NCI-H2107 (cell line): ENCODE measurements at places on chromosomes 5 and 9.

- DNase-seq: no peak
Observed at GRCh38 chr5:161190086-161190485, 338.1 kb upstream of the ATP10B start.

GRCh38 chr5:145848854-145849253 lies 13.7 kb upstream of the PRELID2 start:
- DNase-seq: peak; percentile 7

DNA sequence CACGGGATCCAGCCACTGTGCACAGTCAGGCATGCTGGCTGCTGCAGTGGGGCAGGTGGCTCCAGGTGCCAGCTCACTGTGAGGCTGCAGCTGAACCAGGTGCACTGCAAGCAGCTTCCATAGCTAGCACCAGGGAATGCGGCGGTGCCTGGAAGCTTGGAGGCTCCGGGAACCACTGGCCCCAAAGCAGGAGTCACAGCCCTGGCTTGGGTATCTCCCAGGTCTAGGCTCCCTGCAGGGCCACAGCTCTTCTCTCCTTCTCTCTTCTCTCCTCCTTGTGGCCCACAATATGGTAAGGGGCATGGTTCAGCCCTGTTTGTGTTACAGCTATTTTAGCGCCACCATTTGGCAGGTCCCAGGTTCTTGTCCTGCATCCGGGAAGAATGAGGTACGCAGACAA lies 6.7 kb upstream of the MTMR12 start:
- no peak for DNase-seq

GRCh38 chr5:1479581-1480188 lies 34.4 kb upstream of the SLC6A3 start:
- no peak for DNase-seq

- no peak for DNase-seq
Observed at GRCh38 chr9:92807757-92808725, 43.4 kb upstream of the BICD2 start.

GRCh38 chr5:68339921-68340321 lies 124.4 kb downstream of the PIK3R1 start:
- DNase-seq: no peak

- DNase-seq: no peak
Observed at GRCh38 chr5:108361771-108362170, 20.1 kb downstream of the FBXL17 start.

DNA sequence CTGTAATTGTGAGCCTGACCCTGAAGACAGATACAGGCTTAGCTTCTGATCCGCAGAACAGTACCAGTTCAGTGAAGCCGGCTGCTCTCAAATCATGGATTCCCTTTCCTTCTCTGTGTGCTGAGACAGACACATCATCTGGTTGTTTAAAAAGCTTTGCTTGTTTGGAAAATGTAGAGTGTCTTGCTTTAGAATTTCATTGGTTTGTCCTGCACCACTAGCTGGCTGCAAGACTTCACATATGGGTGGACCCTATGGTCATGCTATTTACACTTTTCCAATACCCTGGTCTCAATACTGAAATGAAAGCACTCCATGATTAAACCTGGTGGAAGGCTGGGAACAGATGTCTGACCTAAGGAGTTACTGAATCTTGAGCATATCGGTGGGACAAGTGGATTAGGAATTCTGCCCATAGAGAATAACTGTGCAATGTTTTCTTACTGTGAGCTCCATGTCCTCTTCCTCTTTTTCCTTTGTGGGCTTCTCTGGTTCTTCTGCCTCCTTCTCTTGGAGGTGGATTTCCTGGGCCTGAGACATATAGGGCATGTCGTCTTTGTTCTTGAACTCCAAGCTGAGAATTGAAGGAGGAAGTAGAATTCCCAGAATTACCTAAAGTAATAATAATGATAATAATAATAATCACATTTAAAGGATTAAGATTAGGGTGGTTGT lies 201.1 kb upstream of the KLF9 start:
- no peak for DNase-seq

DNA sequence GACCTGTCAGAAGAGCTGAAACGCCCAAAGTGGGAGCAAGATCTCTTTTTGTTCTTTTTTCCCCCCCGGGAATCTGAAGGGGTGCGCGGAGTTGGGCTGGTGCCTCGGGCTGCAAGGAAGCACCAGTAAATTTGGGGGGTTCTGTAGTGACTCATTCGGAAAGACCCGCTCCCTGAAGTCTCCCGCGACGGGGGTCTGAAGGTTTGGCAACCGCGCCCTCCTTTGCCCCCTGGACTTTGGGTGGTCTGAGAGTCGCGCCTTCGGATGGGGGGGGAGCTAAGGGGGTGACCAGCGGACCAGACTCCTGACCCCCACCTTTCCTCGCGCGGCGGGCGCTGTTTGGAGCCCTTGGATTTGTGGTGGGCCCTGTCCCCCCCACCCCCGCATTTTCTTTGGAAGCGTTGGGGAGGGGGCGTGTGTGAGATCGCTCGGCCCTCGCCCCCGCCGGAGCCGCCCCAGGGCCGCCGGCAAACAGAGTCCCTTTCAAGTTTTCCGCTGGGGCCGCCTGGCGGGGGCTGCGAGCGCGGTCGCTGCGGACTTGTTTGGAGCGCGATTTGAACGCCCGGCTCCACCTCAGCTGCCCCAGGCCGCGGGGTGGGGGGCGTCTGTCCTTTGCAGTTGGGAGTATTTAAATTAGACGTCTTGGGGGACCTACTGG lies 2.0 kb downstream of the CXXC5 start:
- DNase-seq: no peak

GRCh38 chr5:42988568-42988967 lies 51.6 kb downstream of the ANXA2R start:
- DNase-seq: no peak

GRCh38 chr9:742914-743589 lies 98.4 kb upstream of the DMRT1 start:
- no peak for DNase-seq

DNA sequence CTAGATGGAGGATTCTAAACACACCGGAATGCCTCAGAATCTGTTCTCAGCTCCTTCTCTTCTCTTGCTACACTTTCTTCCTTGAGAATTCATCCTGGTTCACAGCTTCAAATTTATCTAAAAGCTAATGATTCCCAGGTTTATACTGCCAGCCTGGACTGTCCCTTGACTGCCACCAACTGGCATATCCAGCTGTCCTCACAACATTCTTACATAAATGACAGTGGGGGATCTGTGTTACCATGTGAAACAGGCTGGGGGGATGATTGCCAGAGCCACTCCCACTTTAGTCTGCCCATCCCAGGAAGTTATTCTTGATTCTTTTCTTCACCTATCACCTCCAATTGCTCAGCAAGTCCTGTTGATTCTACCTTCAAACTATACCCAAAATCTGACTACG lies 27.2 kb upstream of the ZFR start:
- DNase-seq: no peak

GRCh38 chr5:147552897-147553296 lies 43.0 kb upstream of the DPYSL3 start:
- no peak for DNase-seq

- no peak for DNase-seq
Observed at GRCh38 chr5:128213833-128214232, 130.3 kb downstream of the SLC12A2 start.

- DNase-seq: no peak
Observed at GRCh38 chr9:69324549-69325401, at the start of gene ENTREP1. TSS of gene ENTREP1 (plus strand) at chr9:69325215. CDS start at chr9:69325310, 95 bp downstream.

GRCh38 chr9:121958530-121958929 lies 134.6 kb downstream of the TTLL11 start:
- DNase-seq: no peak

DNA sequence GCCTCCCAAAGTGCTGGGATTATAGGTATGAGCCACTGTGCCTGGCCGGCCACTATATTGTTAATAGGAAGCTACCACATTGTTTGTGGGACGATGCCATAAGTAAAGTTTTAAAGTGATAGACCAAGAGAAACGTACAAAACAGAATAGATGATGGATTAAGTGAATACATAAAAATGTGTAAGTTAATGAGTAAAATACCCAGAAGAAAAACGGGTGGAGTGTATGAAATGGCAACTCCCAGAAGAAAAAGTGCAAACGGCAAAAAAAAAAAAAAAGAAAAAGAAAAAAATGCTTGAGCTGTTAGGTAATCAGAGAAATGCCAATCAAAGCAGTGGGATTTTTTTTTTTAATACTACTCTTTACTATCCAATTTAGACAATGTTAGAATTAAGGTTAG lies 246.0 kb downstream of the PDZD2 start:
- DNase-seq: no peak

GRCh38 chr9:113958556-113958955 lies 82.4 kb downstream of the ZNF618 start:
- DNase-seq: no peak

DNA sequence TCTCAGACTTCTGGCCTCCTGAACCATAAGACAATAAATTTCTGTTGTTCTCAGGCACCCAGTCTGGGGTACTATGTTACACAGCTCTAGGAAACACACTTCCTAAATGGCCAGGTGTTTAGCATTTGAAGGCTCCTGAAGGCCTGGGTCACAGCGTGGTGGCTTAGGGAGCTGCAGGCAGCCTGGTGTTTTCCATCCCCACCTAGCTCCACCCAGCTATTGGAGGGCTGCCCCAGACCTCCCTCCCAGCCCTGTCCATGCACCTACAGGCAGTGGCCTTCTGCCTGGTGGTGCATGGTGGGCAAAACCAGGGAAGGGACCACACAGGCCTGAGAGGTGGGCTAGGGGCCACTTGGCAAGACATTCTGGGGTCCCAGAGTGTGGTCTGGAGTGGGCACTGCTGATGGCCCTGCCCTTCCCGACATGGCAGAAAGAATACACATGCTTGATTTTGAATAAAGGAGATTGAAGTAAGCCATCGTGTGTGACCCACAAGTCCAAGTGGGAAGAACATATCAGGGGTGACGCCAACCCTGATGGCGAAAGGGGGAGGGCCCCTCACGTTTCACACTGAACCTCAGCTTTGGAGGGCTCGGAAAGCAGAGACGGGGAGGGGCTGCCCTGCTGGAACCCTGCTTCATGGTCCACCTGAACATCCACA lies 1.3 kb upstream of the SUSD3 start:
- DNase-seq: no peak

DNA sequence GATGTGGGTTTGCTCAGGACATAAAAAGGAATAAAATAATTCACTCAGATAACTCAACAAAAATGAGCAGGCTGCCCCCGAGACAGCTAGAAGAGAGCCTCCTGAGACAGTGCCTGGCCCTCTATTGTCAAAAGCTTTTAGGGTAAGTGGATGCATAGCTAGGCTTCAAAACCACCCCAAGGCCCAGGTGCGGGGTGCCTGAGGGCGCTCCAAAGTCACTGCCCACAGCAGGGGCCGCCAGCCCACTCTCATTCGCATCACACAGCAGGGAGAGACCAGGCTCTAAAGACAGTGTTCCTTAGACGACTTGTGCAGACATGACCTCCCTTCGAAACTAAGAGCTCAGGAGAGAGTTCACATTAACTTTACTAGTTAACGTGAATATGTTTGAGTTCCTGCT lies 271.5 kb downstream of the FSTL4 start:
- no peak for DNase-seq

DNA sequence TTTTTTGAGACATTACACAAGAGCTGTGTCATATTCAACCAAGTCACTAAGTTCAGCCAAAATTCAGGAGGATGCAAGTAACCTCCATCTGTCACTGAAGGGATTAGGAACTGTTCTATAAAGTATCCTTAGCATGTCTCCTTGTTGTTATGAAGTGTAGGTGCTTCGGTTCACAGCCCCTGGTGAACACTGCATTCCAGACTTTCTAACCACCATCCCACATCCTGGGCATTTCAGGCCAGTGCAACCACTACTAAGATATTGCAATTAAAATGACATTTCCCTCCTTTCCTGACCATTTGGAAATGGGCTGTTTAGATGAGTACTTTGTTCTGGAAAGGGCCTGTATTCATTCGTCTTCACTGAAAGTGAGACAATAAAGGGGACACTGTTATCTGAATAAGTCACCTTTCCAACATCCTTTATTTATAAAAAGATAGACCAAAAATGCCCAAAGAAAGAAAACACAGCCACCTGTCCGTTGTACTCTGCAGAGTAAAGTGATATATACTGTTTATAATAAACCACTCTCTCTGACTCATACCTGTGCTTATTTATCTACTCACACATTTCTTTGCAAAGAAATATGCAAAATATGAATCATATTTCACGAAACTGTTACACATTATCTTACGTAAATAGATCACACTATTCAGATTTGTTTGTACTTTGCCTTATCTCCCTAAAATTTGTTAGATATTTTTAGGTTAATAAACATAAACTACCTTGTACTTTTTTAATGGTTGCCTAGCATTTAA lies 861.9 kb downstream of the CDH18 start:
- DNase-seq: no peak

GRCh38 chr5:43874772-43875171 lies 271.8 kb downstream of the NNT start:
- no peak for DNase-seq

DNA sequence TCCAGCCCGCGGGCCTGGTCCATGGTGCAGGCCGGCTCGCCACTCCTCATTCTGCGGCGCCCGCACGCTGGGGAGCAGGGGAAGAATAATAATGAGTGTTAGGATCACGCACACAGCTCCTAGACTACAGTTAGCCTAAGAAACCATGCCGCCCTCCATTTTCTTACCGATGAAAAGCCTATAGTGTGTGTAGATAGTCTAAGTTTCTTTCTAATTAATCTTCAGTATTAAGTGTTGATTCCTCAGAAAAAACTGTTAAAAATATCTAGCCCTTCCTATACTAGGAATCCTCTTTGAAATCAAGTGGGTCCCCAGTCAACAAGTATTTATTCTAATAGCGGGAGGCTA lies 9.3 kb downstream of the ZBED3 start:
- DNase-seq: no peak

DNA sequence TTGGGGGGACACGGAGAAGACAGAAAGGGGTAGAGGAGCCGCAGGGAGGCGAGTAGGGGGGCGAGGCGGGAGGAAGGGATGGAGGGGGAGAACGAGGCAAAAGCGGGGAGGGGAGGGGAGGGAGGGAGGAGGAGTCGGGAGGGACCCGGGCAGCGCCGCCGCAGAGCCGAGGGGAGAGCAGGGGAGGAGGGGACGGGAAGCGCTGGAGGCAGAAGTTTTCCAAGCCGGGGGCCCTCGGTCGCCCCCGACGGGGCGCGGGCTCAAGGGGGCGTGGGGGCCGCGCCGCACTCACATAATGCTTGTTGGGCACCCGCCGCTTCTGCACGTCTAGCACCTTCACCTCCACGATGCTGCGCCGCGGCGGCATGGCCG lies 353 bp downstream of the SH3PXD2B start:
- no peak for DNase-seq
